ENCODE measurements at places on chromosomes 6 and 20.
A peak's percentile ranks its signal among the peaks of the same experiment; 100 is the strongest.

GRCh38 chr20:25297141-25297905 lies 49.4 kb downstream of the PYGB start:
- peak overlapping the region; percentile 17 for H3K27ac ChIP-seq
- DNase-seq = no peak
- peaks cover 37% of the 10 kb centered on the region for H3K36me3 ChIP-seq
- peaks cover 19% of the 10 kb centered on the region for H3K4me1 ChIP-seq

DNA sequence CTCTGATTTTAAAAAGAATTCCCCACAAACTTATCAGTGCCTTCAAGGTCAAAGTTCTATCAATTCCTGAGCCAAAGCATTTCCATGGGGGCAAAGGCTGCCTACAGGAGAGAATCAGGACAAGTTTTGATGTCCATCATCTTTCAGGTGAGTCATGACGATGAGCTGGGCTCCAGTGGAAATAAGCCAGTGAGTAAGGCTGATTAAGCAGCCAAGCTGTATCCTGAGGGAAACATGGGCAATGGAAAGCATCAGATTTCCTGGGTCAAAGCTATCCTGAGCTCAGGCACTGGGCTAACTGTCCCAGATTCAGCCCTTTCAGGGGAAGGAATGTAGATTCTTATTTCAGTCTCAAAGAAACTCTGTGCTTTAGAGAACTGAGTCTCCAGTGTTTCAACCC lies 377.4 kb downstream of the CD109 start:
- peak; percentile 86 for DNase-seq
- peaks cover 34% of the 10 kb centered on the region for H3K4me1 ChIP-seq
- H3K4me3 ChIP-seq = no peak overlapping the region
- H3K36me3 ChIP-seq = no peaks in the 10 kb centered on the region
- H3K27ac ChIP-seq = peak overlapping the region; percentile 75

DNA sequence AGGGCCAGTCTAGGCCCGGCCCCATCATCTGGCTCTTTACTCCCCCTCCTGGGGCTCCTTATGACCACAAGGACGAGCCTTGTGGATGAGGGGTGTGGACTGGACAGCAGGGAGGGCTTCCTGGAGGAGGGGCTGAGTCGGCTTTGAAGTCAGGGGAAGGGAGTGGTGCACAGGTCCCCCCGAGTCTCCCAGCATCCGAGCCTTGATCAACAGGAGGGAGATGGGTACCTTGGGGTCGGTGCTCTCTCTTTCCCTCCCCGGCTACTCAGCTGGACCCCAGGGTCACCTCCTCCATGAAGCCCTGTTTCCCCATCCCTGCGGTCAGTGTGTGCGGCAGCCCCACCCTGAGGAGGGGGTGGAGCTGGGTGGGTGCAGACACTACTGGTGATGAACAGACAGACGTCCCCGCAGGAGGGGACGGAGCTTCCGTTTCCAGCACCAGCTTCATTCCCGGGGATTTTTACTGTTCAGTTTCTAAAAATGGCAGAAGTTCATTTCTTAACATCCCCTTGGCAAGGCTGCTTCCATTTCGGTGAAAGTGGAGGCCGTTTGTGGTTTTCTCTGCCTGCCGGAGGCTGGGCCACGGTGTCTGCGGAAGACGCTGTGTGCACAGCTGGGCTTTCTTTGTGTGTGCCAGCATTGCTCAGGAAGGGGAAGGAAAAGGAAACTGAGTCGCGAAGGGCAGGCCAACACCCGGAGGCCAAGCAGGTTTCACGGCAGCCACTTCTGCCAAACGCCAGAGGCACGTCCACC lies 19.6 kb downstream of the NTSR1 start:
- no peaks in the 10 kb centered on the region for H3K4me1 ChIP-seq
- H3K27me3 ChIP-seq = peaks cover 54% of the 10 kb centered on the region
- no peaks in the 10 kb centered on the region for H3K36me3 ChIP-seq
- peak; percentile 69 for DNase-seq
- no peak overlapping the region for H3K27ac ChIP-seq
- no peak overlapping the region for H3K4me3 ChIP-seq

GRCh38 chr6:112235956-112236355 lies 18.4 kb downstream of the LAMA4 start:
- H3K27ac ChIP-seq = peak overlapping the region; percentile 95
- H3K36me3 ChIP-seq = peaks cover 18% of the 10 kb centered on the region
- H3K4me1 ChIP-seq = peaks cover 75% of the 10 kb centered on the region
- no peak overlapping the region for H3K4me3 ChIP-seq

- H3K4me3 ChIP-seq = no peak overlapping the region
- peaks cover 37% of the 10 kb centered on the region for H3K36me3 ChIP-seq
- H3K4me1 ChIP-seq = peaks cover 4% of the 10 kb centered on the region
- DNase-seq = no peak
Observed at GRCh38 chr6:3265671-3266070, 6.9 kb downstream of the PSMG4 start.

GRCh38 chr6:110545081-110545872 lies 68.9 kb upstream of the SLC22A16 start:
- no peak overlapping the region for H3K4me3 ChIP-seq
- no peak overlapping the region for H3K27ac ChIP-seq
- H3K4me1 ChIP-seq = peaks cover 34% of the 10 kb centered on the region
- no peak for DNase-seq
- no peaks in the 10 kb centered on the region for H3K36me3 ChIP-seq
- H3K27me3 ChIP-seq = no peaks in the 10 kb centered on the region

GRCh38 chr20:11814267-11814666 lies 103.4 kb upstream of the BTBD3 start:
- H3K36me3 ChIP-seq = no peaks in the 10 kb centered on the region
- H3K27ac ChIP-seq = peak overlapping the region; percentile 12
- no peak overlapping the region for H3K4me3 ChIP-seq
- peak; percentile 58 for DNase-seq
- no peaks in the 10 kb centered on the region for H3K27me3 ChIP-seq

DNA sequence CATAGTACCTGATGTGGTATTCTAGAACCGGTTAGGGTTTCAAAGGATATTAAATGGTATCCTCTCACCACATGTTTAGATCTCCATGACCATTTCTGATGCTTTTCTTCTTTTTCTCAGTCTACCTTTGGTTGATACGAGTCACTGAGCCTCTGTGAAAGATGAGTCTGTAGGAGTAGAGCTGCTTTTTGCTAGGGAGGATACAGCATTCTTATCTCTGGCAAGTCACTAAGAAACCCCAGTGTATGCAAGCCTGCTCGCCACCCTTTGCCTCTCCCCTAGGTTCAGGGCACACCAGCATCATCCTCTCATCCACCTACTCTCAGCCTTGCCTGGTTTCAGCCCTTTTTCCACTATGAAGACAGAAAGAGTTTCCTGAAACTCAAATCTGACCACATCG lies 89.9 kb downstream of the MTFR2 start:
- H3K36me3 ChIP-seq = peaks cover 62% of the 10 kb centered on the region
- H3K4me1 ChIP-seq = peaks cover 3% of the 10 kb centered on the region

- no peak overlapping the region for H3K4me3 ChIP-seq
- no peaks in the 10 kb centered on the region for H3K27me3 ChIP-seq
- no peaks in the 10 kb centered on the region for H3K4me1 ChIP-seq
- H3K36me3 ChIP-seq = no peaks in the 10 kb centered on the region
- H3K27ac ChIP-seq = no peak overlapping the region
Observed at GRCh38 chr6:47690214-47690613, 8.2 kb upstream of the ADGRF4 start.

DNA sequence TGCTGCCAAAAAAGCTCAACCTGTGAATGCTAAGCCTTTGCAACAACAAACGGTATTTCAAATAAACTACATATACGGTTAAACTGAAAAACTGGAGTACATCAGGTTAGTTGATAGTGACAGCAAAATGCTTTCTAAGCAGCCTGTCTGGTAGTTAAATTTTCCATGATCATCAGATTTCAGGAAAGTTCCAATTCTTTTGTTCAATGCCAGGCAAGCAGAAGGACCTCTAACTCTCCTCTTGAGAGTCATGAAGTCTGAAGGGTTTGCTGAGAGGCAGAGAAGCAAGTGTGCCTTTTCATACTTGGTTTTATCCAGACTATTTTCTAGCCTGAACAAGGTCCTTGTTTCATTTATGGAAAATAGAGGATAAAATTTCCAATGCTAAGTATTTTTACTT lies 4.5 kb downstream of the FLRT3 start:
- no peaks in the 10 kb centered on the region for H3K27me3 ChIP-seq
- H3K27ac ChIP-seq = no peak overlapping the region
- no peaks in the 10 kb centered on the region for H3K36me3 ChIP-seq
- DNase-seq = no peak
- no peak overlapping the region for H3K4me3 ChIP-seq
- H3K4me1 ChIP-seq = no peaks in the 10 kb centered on the region

DNA sequence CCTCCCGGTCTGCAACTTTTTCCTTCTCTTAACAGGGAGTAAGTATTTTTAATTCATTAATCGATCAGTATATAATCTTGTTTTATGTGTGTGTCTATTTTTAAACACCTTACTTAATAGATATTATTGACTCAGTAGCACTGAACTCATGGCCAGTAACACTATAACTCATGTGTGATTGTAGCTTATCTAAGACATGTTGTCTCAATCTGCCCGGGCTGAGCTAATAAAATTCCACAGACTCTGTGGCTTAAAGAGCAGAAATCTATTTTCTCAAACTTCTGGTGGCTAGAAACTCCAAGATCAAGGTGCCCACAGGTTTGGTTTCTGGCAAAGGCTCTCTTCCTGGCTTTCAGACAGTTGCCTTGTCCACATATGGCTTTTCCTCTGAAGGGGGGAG lies 68.8 kb upstream of the TNFAIP3 start:
- no peaks in the 10 kb centered on the region for H3K36me3 ChIP-seq
- no peaks in the 10 kb centered on the region for H3K27me3 ChIP-seq
- H3K4me3 ChIP-seq = no peak overlapping the region
- DNase-seq = peak; percentile 64

DNA sequence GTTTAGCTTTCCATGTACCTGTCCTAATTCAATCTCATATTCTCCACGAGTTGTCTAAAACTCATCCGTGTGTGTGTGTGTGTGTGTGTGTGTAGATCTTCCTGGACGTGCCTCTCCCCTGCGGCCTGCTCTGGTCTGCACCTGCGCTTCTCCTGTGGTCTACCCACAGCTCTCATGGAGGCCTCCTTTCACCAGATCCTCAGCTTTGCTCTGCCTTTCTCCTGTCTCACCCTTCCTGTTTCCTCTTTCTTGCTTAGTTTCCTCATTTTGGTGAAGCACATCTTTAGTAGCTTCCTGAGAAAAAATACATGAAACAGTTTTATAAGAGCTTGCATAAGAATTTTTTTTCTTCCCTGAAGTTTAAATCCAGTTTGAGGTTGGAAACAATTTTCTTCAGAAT lies 18.1 kb downstream of the SLX4IP start:
- H3K4me3 ChIP-seq = no peak overlapping the region
- no peak overlapping the region for H3K27ac ChIP-seq
- H3K36me3 ChIP-seq = no peaks in the 10 kb centered on the region
- no peak for DNase-seq
- no peaks in the 10 kb centered on the region for H3K27me3 ChIP-seq
- no peaks in the 10 kb centered on the region for H3K4me1 ChIP-seq

GRCh38 chr6:82953871-82954270 lies 111.8 kb downstream of the UBE3D start:
- H3K27ac ChIP-seq = peak overlapping the region; percentile 89
- no peak for DNase-seq
- no peaks in the 10 kb centered on the region for H3K36me3 ChIP-seq
- H3K4me3 ChIP-seq = no peak overlapping the region

All from osteoblast (primary cell).